ENCODE measurements at places on chromosomes 13 and 19.

- no peak for DNase-seq
Measured at GRCh38 chr19:34976611-34977010, 12.6 kb upstream of the ZNF792 start.

DNA sequence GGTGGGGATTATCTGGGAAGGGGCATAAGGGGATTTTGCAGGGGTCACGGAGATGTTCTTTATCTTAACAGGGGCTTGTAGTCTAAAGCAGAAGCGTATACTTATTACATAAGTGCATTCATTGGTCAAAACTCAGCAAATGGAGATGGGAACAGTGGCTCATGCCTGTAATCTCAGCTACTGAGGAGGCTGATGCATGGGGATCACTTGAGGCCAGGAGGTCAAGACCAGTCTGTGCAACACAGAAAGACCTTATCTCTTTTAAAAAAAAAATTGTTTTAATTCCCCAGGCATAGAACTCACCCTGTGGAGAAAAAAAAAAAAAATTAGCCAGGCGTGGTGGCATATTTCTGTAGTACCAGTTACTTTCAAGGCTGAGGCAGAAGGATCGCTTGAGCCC, 18.9 kb downstream of the FAM187B start:
- no peak for DNase-seq

- DNase-seq = no peak
Measured at GRCh38 chr19:28213470-28214082, 999.4 kb downstream of the UQCRFS1 start.

- DNase-seq = no peak
Measured at GRCh38 chr13:76798037-76798436, 88.2 kb downstream of the KCTD12 start.

- DNase-seq = no peak
Measured at GRCh38 chr13:108944760-108945159, 315.3 kb downstream of the MYO16 start.

DNA sequence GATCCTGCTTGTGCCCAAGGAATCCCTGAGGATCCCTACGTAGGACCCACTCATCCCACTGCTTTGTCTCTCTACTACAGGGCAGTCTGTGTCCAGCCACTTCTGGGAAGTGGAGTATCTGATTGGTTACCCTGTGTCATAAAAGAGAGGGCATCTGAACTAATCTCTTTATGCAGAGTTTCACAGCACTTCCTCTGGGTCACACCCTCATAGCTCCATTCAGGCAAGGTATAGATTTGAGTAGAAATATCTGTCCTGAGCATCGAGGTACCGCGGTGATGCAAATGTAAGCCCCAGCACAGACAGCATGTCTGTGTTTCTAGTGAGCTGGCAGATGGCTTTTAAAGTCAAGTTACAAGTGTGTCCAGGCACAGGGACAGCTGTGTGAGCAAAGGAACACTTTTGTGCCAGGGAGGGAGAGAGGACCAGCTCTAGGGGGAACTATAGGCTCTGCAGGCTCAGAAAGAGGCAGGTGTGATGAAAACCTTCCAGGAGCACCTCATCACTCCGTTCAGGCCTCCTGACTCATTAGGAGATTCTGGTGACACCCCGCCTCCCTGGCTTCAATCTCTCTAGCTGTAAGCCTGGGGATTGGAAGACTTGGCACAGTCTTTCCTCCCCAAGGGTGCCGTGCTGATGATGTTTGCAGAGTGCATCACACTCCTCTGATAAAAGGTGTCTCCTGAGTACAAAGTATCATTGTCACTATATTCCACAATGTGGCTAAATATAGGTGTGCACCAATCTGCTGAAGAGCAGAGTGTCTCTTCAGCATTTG, 84.3 kb upstream of the UBL3 start:
- DNase-seq = no peak

GRCh38 chr13:38824342-38824741, 137.5 kb downstream of the FREM2 start:
- DNase-seq = no peak

DNA sequence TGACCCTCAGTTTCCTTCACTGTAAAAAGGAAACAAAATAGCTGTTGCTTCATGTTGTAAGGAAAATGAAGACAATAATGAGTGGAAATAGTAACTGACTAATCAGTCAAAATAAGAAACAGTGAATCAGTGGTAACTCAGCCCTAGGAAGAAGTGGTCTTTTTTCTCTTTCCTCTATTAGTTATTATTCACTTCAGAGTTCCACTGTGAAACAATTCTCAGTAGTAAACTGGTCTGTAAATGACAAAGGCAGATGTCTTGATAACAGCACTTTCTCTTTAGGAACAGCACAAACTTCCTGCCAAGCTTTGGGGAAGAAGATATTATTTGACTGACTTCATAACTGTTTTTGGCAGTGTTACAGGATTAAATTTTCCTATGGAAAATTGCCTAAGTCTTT, 600.5 kb upstream of the KLHL1 start:
- no peak for DNase-seq

DNA sequence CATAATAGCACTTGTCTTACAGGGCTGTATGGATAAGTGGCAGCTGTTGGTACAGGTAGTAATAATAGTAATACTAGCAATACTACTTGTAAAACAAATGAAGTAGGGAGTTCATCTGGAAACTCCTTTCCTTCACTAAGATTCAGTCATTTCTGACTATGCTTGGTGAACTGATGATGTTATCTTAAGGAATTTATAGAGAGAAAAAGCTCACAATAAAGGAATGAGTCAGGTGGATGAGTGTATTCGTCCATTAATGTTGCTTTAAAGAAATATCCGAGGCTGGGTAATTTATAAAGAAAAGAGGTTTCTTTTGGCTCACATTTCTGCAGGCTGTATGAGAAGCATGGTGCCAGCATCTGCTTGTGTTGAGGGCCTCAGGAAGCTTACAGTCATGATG, 477.3 kb downstream of the KLF12 start:
- DNase-seq = no peak

- DNase-seq = no peak
Measured at GRCh38 chr13:113631341-113632095, 26.5 kb downstream of the ATP4B start.

GRCh38 chr13:105894697-105895096, 640.8 kb downstream of the EFNB2 start:
- DNase-seq = no peak

DNA sequence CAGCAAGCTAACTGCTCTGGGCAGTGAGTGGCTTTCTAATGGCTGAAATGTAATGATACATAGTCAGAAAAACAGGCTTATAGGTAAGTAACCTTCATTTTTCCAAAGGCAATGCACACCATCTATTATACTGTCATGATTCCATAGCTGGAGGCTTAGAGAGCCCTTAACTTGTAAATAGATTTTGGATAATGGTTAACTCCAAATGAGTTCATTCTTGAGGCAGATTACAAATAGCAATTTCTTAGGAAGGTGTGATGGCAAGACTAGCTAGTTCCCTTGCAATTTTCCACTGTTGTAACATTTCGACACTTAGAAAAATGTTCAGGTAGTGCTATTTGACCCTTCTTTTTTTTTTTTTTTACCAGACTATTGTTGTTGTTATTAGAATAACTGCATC, 789.8 kb upstream of the PCDH9 start:
- DNase-seq = no peak

- no peak for DNase-seq
Measured at GRCh38 chr13:97422118-97423054, 11.6 kb upstream of the RAP2A start.
